ENCODE measurements at places on chromosomes 2 and 18. TPM values are rescaled to one million over a fixed set of nuclear protein-coding genes. Genes with fewer than 3 reads are reported as not detected.
A peak's percentile ranks its signal among the peaks of the same experiment; 100 is the strongest.

- no peak overlapping the region for H3K4me3 ChIP-seq
- no peaks in the 10 kb centered on the region for H3K4me1 ChIP-seq
- no peaks in the 10 kb centered on the region for H3K27me3 ChIP-seq
- no peak for DNase-seq
- no peak overlapping the region for H3K27ac ChIP-seq
Measured at GRCh38 chr2:73406996-73407395, 21.4 kb downstream of the ALMS1 start.

- no peak for DNase-seq
- H3K4me3 ChIP-seq: no peak overlapping the region
- peak overlapping the region; percentile 68 for H3K27ac ChIP-seq
- no peaks in the 10 kb centered on the region for H3K27me3 ChIP-seq
Measured at GRCh38 chr2:8132879-8133278, 549.0 kb upstream of the ID2 start.

PLGLB2 gene
- total RNA-seq: 1.3 TPM

NETO1 gene
- not detected for total RNA-seq

DNA sequence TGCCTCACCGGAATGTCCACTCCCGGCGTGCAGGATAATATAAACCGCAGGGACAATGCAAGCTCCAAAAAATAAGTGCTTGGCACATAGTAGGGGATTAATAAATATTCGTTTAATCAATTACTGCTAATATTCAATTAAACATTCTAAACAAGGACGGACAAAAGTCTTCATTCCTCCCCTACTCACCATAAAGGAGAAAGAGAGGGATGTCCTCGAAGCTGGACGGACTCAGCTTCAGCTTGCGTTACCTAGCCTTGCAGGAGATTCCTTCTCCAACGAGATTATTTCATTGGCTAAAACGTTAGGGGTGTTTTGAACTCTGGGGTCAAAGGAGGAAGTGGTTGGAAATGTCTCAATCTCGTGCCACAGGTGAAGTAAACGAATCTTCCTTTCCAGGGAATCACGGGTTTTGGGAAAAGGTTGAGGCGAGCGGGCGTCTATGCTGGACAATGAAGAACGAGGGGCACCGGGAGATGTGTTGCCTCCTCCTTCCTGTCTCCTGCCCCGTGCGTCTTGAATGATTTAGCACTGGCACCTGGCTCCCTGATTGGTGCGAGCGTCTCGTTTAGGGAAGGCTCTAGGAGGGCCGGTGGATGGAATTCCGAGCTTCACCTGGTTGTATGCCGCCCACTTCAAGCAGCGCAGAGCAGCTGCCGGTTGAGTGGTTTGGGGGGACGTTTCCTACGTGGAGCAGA is 2.0 kb upstream of the GAD1 start:
- H3K27ac ChIP-seq: no peak overlapping the region
- H3K27me3 ChIP-seq: peaks cover 75% of the 10 kb centered on the region
- peaks cover 52% of the 10 kb centered on the region for H3K4me1 ChIP-seq
- H3K36me3 ChIP-seq: no peaks in the 10 kb centered on the region
- DNase-seq: no peak
- H3K4me3 ChIP-seq: no peak overlapping the region

PAPOLG gene
- total RNA-seq: 10.0 TPM

NAT8 gene
- total RNA-seq: not detected

DNA sequence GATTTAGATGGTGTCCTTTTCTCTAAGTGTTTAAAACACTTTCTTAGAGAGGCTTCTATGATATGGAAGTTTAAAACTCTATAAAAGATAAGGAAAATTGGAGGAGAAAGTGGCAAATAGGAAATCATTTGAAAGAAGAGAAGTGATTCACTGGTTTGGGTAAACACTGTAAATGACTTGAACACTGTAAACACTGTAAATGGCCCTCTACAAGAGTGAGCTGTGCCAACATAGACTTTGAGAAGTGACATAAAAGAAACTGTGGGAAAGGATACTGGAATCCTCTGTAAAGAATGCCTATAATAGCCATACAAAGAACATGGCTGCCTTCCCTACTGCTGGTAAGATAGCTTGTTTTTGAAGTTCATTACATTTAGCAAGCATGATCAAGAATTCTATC is 210.9 kb upstream of the SIX3 start:
- no peak for DNase-seq
- no peaks in the 10 kb centered on the region for H3K27me3 ChIP-seq
- H3K27ac ChIP-seq: no peak overlapping the region
- no peaks in the 10 kb centered on the region for H3K36me3 ChIP-seq
- H3K4me3 ChIP-seq: no peak overlapping the region

HOXD8 gene
- total RNA-seq: 1.8 TPM

- H3K4me3 ChIP-seq: no peak overlapping the region
- no peaks in the 10 kb centered on the region for H3K4me1 ChIP-seq
- no peak overlapping the region for H3K27ac ChIP-seq
- no peaks in the 10 kb centered on the region for H3K36me3 ChIP-seq
- DNase-seq: no peak
Measured at GRCh38 chr2:107412209-107412904, 414.3 kb upstream of the RGPD4 start.

MROH2A gene
- not detected for total RNA-seq

DNA sequence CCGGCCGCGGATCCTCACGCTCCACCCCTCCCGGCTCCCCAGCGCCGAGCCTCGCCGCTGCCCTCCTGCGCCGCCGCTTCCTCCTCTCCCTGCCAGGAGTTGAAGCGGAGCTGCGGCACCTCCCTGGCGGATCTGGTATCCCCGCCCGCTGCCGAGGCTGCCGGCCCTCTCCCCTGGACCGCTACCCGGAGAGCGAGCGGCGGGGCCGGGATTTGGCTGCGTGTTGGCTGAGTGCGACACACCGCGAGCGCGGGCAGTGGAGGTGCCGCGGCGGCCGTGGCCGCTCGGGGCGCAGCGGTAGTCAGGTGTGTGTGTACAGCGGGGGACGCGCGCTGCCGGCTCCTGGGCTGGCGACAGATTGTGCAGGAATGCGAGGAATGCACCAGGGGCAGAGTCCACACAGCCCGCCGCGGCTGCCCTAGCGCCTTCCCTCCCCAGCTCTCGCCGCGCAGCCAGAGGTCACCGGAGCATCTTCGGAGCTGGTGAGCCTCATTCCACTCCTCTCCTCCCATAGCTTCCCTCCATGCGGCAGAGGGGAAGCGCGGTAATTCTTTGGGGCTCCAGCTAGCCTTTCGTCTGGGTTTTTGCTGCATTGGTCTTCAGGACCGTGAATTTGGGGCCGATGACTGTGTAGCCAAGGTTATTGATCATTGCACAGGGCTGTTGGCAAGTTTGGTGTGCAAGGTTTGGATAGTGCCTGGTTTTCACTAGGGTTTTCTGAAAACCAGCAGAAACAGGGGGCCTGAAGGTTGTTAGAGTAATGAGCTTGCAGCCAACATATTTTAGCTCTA is 1.3 kb downstream of the PKP4 start:
- H3K4me3 ChIP-seq: peak overlapping the region; percentile 89
- H3K27ac ChIP-seq: peak overlapping the region; percentile 89
- H3K36me3 ChIP-seq: no peaks in the 10 kb centered on the region
- H3K4me1 ChIP-seq: peaks cover 23% of the 10 kb centered on the region
- peak; percentile 71 for DNase-seq

DNA sequence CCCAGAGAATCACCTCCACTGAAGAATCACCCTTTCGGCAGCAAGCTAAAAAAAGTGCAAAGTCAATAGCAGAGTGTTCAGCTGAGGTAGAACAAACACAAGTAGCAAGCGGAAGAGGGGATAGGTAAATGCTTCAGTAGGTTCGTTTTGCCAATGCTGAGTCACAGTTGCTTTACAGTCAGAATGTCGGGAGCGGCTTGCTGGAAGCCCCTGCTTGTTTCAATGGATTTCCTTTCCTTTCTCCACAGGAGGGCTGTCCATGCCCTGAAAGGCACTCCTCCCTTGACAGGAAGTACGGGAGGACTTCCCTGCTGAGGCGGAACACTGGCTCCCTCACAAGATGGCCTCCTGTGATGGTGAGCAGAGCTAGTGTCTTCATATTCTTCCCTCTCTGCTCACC is 146.2 kb upstream of the LYPD1 start:
- no peak overlapping the region for H3K4me3 ChIP-seq
- H3K27me3 ChIP-seq: no peaks in the 10 kb centered on the region
- no peaks in the 10 kb centered on the region for H3K36me3 ChIP-seq
- no peak for DNase-seq
- H3K27ac ChIP-seq: no peak overlapping the region

DNA sequence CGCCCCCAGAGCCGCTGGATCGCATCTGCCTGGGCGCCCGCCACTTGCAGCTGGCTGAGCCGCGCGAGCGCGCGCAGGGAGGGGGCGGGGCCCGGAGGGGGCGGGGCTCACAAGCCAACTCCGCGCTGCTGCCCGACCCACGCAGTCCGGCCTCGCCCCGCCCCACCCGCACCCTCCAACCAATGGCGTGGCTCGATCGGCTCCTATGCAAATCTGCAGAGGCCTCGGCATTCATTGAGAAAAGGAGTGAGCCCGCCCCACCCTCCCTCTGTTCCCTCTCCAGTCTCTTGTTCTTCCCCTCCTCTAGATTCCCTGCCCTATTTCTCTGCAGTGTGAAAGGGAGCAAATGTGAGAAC is at the start of gene ALK:
Gene ALK (minus strand): TSS at position 27 of the 356 bp plus-strand sequence. CDS start 927 bp downstream, outside the sequence.
- H3K4me3 ChIP-seq: peak within 1 kb of the TSS; percentile 16
- no peaks in the 10 kb centered on the region for H3K36me3 ChIP-seq
- peaks cover 14% of the 10 kb centered on the region for H3K27me3 ChIP-seq
- no peak within 1 kb of the TSS for H3K27ac ChIP-seq
- DNase-seq: peak; percentile 88

DNA sequence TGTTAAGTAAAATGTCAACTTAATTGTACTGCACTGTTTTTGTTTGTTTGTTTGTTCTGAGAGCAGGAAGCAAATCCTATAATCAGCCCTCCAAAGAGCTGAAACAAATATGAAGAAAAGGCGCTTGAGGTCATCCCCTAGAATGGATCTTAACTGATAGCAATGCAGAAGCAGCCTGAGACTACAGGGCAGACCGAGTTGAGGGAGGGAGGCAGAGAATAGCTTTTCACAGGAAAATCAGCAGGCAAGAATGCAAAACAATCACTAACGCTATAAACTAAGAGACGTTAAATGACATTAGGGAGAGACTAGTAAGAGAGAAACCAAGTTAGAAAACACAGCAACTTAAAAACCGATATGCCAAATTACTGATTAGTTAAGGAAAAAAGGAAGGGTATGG is 37.2 kb downstream of the GALNT1 start:
- H3K4me3 ChIP-seq: no peak overlapping the region
- H3K36me3 ChIP-seq: no peaks in the 10 kb centered on the region

PSD4 gene
- total RNA-seq: 0.79 TPM

ACVR1C gene
- 0.19 TPM for total RNA-seq

All from heart left ventricle (tissue), 16 donors.